NCI-H510A treated with DMSO at 0.1 percent for 48 hours (cell line): ENCODE measurements at places on chromosomes 3 and 15.

GRCh38 chr15:89916660-89917059, 3.9 kb upstream of the ARPIN start:
- DNase-seq, result no peak

GRCh38 chr3:129575997-129576384, 30.5 kb downstream of the PLXND1 start:
- DNase-seq, result peak; percentile 80

GRCh38 chr15:63030101-63030551, 12.4 kb upstream of the TPM1 start:
- DNase-seq, result no peak

DNA sequence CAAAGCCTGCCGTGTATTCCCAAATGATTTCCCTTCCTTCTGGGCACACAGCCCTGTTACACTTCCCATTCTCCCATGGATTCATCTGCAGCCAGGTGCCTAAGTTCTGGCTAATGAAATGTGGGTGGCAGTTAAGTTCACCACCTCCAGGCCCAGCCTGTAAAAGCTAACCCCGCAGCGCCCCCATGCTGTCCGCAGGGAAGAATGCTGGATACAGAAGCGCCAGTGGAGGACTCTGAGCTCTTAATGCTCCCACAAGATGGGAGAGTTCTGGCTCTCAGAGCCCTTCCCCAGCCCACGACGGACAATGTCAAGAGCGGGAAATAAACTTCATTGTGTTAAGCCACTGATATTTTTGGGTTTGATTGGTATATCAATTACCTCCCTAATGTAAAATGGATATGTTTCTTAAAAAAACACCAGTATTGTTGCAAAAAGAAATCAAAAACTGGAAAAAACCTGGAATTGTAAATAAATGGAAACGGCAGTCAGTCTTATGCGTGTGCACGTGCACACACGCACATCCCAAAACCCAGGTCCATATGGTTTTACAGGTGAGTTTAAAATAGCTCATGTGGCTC, 37.7 kb upstream of the FGD5 start:
- DNase-seq, result peak; percentile 2

DNA sequence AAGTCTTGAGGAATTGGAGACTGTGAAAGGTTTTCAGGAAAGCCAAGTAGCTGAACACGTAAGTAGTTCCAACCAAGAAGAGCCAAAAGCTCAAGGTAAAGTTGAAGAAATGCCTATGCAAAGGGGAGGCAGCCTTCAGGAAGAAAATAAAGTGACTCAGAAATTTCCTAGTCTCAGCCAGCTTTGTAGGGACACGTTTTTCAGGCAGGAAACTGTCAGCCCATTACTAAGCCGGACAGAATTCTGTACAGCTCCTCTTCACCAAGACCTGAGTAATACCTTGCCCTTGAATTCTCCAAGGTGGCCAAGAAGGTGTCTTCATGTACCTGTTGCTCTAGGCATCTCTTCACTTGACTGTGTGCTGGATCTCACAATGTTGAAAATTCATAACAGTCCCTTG, 48.6 kb downstream of the CDAN1 start:
- no peak for DNase-seq

DNA sequence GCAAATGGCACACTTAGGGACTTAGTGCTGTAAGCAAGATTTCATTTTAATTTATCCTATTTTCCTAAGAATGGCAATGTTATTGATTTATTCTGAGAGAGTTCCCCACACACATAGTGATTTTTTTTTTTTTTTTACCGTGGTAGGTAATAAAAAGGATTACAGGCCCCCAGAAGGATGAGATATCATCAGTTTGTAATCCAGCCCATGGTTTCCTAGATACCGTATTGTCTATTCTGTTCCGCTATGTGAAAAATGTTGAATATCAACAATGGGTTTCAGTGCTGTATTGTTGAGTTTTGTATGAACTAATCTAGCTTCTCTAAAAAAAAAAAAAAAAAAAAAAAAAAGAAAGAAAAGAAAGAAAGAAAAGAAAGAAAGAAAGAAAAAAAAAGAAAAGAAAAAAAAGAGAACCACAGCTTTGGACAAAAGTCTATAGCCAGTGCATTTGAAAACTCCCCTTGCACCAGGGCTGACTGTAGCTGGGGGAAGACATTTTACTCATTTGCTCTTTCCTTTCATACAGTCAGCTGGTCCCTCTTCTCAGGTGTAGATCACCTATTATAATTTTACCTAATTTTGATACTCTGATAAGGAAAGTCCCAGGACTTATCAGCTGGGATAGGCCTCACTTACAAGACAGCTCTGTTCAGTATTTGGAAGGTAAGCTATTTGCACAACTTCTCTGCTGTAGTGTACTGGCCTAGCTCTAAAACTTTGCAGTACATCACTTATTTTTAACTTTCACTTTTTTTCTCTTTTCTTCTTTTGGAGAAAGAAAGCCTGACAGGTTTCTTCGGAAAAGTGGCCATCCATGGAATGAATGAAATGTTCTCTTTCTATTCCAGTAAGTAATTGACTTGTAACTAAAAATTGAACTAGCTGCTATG, 101.4 kb upstream of the SOX2 start:
- no peak for DNase-seq

- no peak for DNase-seq
Observed at GRCh38 chr3:79204351-79204750, 563.4 kb downstream of the ROBO1 start.

GRCh38 chr3:188712248-188712924, 459.4 kb upstream of the TPRG1 start:
- no peak for DNase-seq

GRCh38 chr3:188021502-188022040, 132.4 kb upstream of the LPP start:
- no peak for DNase-seq

GRCh38 chr3:73028803-73029202, 32.2 kb downstream of the PPP4R2 start:
- no peak for DNase-seq

DNA sequence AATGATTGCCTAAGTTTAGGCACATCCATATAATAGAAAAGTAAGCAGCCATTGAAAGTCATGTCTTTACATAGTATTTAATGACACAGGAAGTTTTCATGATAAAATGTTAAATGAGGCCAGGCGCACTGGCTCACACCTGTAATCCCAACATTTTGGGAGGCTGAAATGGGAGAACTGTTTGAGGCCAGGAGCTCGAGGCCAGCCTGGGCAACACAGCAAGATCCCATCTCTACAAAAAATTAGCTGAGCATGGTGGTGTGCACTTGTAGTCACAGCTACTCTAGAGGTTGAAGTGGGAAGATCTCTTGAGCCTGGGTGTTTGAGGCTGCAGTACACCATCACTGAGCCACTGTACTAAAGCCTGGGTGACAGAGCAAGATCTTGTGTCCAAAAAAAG, 59.4 kb downstream of the SETMAR start:
- DNase-seq, result no peak

DNA sequence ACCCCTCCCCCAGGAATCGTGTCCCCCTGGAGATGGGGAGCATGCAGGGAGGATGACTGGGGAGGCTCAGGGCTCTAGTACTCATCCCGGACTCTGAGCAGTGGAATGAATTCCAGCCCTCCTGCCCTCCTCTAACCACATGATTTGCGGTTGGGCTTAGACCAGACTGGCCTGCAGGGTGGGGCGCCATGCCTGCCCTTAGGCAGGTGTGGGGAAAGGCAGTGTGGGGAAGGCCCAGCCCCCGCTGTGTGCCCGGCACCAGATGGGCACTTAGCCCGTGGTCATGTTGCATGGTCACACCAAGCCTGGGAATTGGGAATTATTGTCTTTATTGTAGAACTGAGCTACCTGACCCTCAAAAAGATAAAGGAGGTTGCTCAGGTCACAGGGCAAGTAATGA, 283.8 kb downstream of the TLE3 start:
- DNase-seq, result no peak

DNA sequence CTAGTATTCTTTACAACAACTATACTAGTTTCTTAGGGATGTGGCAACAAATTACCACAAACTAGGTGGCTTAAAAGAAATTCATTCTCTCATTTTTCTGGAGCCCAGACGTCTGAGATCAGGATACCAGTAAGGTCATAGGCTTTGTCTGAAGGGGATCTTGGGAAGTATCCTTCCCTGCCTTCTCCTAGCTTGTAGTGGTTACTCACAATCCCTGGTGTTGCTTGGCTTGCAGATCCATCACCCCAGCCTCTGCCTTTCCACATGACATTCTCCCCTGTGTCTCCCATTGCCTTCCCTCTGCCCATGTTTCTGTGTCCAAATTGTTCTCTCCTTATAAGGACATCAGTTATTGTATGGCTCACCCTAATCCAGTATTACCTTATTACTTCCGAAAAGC, 24.3 kb upstream of the CLDN1 start:
- no peak for DNase-seq

DNA sequence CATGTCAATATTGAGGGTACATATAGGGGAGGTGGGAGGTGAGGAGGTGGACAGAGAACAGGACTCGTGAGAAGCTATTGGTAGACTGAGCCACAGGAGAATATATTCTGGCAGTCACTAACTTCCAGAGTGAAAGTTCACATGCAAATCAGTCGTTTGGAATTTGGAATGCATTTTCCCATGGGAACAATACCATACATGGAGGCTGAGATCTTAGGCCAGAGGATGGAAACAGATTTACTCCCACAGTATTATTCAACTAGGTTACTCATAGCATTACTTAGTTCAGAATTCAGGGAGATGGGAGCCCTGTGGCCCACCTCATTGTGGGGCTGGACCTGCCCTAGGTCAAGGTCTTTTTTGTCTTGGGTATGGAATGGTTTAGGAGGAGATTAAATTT, 36.4 kb upstream of the ABHD2 start:
- no peak for DNase-seq

- no peak for DNase-seq
Observed at GRCh38 chr15:42036112-42036905, 15.5 kb upstream of the PLA2G4E start.

- DNase-seq, result no peak
Observed at GRCh38 chr15:77034695-77035489, 36.0 kb downstream of the TSPAN3 start.

DNA sequence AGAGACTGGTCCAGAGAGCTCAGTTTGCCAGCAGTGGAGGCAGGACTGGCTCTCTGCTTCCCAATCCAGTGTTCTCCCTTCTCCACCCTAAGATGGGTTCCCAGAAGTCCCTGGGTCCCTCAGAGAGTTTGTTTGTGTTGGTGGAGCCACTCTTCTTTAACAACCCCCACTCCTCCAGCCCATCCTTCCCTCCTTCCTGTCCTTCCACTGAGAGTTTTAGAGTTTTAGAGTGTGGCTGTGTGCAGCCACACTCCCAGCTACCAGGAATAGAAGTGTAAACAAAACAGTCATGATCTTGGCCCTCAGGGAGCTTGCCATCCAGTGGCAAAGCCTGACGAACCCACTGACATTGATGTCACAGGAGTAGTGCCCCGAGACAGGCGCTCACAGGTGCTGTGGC, 12.5 kb upstream of the FBLN2 start:
- no peak for DNase-seq

DNA sequence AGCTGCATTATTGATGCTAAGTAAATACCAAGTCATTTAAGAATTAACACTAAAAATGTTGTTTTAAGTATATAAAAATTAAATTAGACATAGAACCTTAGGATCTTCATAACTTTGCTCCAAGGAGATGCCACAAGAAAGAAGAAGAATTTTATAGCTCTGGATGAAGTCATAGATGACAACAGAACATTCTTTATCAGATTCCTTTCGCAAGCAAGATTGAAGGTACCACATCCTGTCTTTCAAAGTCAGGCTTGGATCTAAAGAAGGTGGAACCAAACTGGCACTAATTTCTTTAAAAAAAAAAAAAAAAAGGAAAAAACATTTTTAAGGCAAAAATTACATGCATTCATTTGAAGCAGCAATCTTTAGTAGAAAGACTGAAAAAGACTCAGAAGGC, 62.5 kb downstream of the POLQ start:
- DNase-seq, result no peak

GRCh38 chr15:39709941-39710340, 72.7 kb downstream of the FSIP1 start:
- no peak for DNase-seq

GRCh38 chr3:186722457-186722856, 5.3 kb downstream of the KNG1 start:
- no peak for DNase-seq

GRCh38 chr15:78322724-78323521, 17.2 kb upstream of the CRABP1 start:
- no peak for DNase-seq

DNA sequence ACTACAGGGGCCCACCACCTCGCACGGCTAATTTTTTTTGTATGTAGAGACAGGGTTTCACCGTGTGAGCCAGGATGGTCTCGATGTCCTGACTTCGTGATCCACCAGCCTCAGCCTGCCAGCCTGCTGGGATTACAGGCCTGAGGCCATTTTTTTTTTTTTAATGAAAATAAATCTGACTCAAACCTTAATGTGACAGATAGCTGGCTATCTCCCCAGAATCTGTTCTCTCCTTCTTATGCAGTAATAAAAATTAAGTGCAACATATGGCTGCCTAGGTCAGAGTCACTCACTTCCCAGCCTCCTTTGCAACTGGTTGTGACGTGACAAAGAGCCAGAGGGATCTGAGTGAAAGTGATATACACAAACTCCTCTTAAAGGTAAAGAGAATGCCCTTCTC, 53.0 kb downstream of the ZNF148 start:
- DNase-seq, result no peak
